Stimulated activated CD4-positive, alpha-beta T cell treated with anti-CD3 and anti-CD28 coated beads, Interleukin-2, amount 100 ng/mL, for 24 hours (primary cell): ENCODE measurements at places on chromosomes 2 and 18.

GRCh38 chr2:59297816-59298215 is 1056.7 kb upstream of the FANCL start:
- no peak for DNase-seq

DNA sequence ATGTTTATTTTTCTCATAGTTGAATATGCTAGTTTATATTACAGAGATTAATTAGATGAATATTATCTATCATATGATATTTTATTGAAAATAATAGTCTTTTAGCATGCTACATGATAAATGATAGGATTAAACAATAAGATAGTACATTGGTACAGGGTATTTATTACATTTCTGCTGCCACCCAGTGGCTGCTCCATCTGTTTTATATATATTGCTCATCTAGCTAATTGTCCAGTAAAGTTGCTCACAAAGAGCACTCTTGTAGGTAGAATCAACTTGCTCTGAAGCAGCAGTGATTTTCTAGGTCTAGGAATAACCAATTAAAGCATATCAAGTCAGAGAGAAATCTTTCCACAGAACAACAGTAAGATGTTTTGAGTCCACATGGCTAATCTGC is 183.3 kb downstream of the ASXL3 start:
- DNase-seq: no peak

- DNase-seq: no peak
Measured at GRCh38 chr2:44916291-44916690, 25.2 kb upstream of the SIX3 start.

- DNase-seq: no peak
Measured at GRCh38 chr2:148936857-148937450, 61.9 kb downstream of the KIF5C start.

- DNase-seq: no peak
Measured at GRCh38 chr2:68256093-68256450, 3.7 kb upstream of the PPP3R1 start.

- no peak for DNase-seq
Measured at GRCh38 chr2:74573747-74574562, 19.4 kb downstream of the DOK1 start.
